ENCODE measurements at places on chromosomes 1 and 21. TPM values are rescaled to one million over a fixed set of nuclear protein-coding genes. Genes with fewer than 3 reads are reported as not detected.

Gene CELA2B
- not detected for total RNA-seq

Gene AXDND1
- total RNA-seq: not detected

Gene SMPDL3B
- total RNA-seq: 0.29 TPM

Gene C1orf141
- total RNA-seq: not detected

Gene KCNJ9
- not detected for total RNA-seq

Gene MCOLN3
- total RNA-seq: 1.3 TPM

Gene MIS18A
- total RNA-seq: 27.5 TPM

Gene ASB17
- total RNA-seq: not detected

Gene C1QB
- total RNA-seq: not detected

Gene CRYZ
- total RNA-seq: 16.8 TPM

Gene LORICRIN
- total RNA-seq: not detected

Gene KIF14
- total RNA-seq: 11.5 TPM

Gene TMEM61
- total RNA-seq: not detected

Gene MTR
- 48.9 TPM for total RNA-seq

Gene OR2G2
- total RNA-seq: not detected

Gene FCRLB
- not detected for total RNA-seq

Gene HPDL
- 34.8 TPM for total RNA-seq

Gene RBP7
- not detected for total RNA-seq

Gene ITLN2
- not detected for total RNA-seq

Gene CASZ1
- total RNA-seq: 8.0 TPM

Gene INAVA
- not detected for total RNA-seq

Gene TMPRSS2
- total RNA-seq: not detected

Gene OR2T2
- not detected for total RNA-seq

Gene RAP1GAP
- 0.23 TPM for total RNA-seq

Gene GBP3
- 12.0 TPM for total RNA-seq

Gene ACTL8
- not detected for total RNA-seq
